ENCODE measurements at places on chromosomes 5 and 9. TPM values are rescaled to one million over a fixed set of nuclear protein-coding genes. Genes with fewer than 3 reads are reported as not detected.

- no peak for DNase-seq
Observed at GRCh38 chr5:173556142-173557028, 60.1 kb downstream of the BOD1 start.

- DNase-seq, result peak; percentile 80
Observed at GRCh38 chr9:134299883-134300282, 26.4 kb upstream of the RXRA start.

- DNase-seq, result no peak
Observed at GRCh38 chr9:37910271-37910670, 6.3 kb upstream of the SLC25A51 start.

Gene PCDH1
- 55.7 TPM for total RNA-seq

Gene SYK
- 88.9 TPM for total RNA-seq

Gene GRHPR
- 64.8 TPM for total RNA-seq

Gene NIPSNAP3A
- 25.6 TPM for total RNA-seq

Gene CDH18
- total RNA-seq, result not detected
